ENCODE measurements at places on chromosomes 3 and 15.

DNA sequence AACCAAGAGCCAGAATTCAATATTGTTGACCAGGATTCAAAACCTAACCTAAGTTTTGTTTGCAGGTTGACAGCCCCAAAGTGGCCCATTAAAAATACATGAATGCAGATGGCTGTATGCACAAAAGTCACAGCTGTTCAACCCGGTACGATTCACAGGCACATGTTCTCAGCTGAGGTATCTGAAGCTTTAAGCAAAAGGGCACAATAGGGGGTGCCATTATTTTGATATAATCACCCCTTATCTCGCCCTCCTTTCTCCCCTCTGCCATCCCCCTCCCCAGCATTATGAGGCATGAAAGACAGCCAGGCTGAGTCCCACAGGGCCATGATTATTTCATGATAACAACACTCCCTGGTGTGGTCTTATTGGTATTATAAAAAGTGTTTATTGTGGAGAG is 264.9 kb downstream of the EBLN2 start:
- no peak for DNase-seq

- no peak for DNase-seq
Measured at GRCh38 chr3:11908981-11909698, 62.5 kb upstream of the TAMM41 start.

- no peak for DNase-seq
Measured at GRCh38 chr3:111112913-111113312, 41.3 kb downstream of the NECTIN3 start.

- DNase-seq: no peak
Measured at GRCh38 chr3:188207941-188208515, 54.1 kb downstream of the LPP start.

DNA sequence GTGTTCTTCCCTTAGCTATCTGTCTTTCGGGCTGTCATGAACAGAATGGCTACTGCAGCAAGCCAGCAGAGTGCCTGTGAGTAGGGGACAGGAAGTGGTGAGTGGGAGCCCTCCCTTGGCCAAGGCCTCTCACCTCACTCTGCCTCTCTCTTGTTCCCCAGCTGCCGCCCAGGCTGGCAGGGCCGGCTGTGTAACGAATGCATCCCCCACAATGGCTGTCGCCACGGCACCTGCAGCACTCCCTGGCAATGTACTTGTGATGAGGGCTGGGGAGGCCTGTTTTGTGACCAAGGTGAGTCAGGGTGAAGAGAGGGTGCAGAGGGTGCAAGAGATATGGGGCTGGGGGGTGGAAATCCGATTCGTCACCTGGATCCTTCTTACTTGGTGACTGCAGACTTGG is 3.0 kb downstream of the DLL4 start:
- DNase-seq: peak; percentile 67

- peak; percentile 85 for DNase-seq
Measured at GRCh38 chr3:129526121-129526900, 2.1 kb upstream of the RHO start.

DNA sequence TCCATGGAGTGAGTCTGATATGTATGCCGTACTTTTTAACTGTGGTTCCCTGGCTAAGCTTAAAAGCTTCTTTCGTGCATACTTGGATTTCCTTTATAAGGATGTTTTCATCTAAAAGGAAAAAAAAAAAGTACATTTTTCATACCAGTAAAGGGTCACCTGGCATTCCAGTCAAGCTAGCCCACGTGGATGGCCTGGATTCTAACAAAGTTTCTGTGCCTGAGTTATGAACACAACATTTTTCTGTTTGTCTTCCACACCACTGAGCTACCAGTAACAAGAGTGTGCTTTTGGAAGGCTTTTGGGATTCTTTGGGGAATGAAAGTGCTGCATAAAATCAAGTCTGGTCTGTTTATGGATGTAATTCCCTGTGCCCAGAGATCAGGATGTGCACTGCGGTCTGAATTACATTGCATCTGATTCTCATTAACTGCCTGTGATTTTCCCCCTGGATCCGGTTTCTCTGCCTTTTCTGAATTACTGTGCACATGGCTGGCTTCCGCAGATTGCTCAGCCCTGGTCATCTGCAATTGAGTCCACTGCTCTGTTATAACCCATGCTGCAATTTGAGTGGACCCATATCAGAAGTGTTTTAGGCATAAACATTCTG is 38.2 kb upstream of the MAGI1 start:
- DNase-seq: no peak

DNA sequence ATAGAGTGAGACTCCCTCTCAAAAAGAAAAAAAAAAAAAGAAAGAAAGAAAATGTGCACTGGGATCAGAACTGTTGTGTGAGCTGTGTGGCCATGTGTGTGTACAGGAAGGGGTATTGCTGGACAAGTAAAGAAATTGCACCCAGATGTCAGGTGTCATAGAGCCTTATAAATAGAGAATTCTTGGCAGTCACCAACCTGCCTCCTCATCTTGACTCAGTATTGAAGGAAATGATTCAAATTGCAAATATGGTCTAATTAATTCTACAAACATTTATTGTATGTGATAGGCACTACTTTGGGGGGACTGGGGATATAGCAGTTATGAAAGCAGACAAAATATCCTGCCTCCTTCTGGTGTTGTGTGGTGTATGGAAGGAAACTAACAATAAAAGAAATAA is 243.8 kb upstream of the TTC14 start:
- no peak for DNase-seq

DNA sequence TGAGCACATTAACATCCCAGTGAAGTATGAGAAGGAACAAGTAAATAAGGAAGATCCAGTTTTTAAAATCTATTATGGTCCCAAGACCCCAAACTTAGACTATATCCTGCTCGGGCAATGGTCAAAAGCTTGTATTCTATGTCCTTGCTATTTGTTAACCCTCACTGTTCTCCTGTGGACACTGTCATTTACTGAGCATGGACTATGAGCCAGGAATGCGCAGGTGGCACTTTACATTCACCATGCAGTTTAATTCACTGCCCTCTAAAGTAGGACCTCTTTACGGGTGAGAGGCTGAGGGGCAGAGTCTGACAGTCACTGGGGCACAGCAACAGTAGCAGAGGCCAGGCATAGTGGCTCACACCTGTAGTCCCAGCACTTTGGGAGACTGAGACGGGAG is 28.6 kb downstream of the SPATA12 start:
- DNase-seq: no peak

- no peak for DNase-seq
Measured at GRCh38 chr3:176663837-176664831, 533.1 kb downstream of the TBL1XR1 start.

DNA sequence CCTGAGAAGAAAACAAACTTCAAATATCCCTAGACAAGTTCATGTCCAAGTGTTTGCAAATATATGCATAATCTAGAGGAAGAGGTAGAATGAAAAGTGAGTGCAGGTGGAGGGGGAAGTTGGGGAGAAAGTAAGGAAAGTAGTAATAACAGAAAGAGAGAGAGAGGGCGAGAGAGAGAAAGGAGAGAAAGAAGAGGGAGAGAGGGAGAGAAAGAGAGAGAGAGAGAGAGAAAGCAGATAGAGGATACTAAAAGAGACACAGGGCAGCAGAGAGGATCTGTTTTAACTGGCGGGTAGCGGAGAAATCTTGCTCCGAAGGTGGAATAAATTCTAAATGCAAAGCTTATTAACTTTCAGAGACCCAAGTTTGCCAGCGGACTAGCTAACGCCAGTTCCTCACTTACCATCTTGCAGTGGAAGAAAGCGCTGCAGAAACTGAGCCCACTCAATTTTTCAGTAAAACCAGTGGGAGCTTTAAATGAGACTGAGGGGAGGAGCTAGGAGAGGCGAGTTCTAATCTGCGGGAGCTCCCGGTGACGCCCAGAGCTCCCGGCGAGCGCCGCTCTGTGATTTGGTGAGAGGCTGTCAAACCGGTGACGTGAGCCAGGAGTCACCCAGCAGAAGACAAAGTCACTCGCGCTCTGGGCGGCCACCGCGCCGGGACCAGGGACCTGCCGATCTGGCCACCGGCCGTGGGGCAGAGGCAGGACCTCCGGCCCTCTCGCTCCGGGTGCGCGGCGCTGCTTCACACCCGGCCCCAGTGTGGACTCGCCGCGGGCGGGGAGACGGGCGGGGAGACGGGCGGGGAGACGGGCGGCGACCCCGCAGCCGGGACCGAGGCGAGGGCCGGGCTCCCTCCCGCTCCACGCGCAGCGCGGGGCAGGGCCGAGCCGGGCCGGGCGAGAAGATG is at the start of gene GMNC:
TSS of gene GMNC (minus strand) at position 486 of the 910 bp plus-strand sequence. CDS start at position 407, 79 bp downstream.
- peak; percentile 73 for DNase-seq

- no peak for DNase-seq
Measured at GRCh38 chr3:46416811-46417510, 9.9 kb downstream of the CCRL2 start.

GRCh38 chr3:193735850-193736249 is 142.8 kb downstream of the OPA1 start:
- no peak for DNase-seq

GRCh38 chr3:76432396-76432795 is 607.5 kb upstream of the ROBO2 start:
- DNase-seq: no peak

DNA sequence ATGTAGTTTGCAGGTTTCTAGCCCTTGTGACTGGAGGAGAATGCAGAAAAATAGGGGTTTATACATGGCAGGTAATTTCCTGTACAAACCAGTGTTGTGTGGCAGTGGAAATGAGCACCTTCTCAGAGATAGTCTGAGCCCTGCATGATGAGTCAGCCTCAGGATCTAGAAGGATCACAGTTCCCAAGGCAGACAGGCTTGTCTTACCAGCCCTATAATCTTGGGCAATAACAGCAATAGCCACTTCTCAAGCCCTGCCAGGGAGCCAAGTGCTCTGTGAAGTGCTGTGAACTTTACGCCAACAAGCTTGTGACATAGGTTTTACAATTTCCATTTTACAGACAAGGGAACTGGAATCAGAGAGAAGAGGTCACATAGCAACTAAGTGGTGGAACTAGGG is 89.4 kb downstream of the CD47 start:
- DNase-seq: peak; percentile 49

- DNase-seq: no peak
Measured at GRCh38 chr3:141234283-141234682, 2.7 kb downstream of the PXYLP1 start.

GRCh38 chr3:157857440-157857839 is 248.8 kb downstream of the SHOX2 start:
- no peak for DNase-seq

DNA sequence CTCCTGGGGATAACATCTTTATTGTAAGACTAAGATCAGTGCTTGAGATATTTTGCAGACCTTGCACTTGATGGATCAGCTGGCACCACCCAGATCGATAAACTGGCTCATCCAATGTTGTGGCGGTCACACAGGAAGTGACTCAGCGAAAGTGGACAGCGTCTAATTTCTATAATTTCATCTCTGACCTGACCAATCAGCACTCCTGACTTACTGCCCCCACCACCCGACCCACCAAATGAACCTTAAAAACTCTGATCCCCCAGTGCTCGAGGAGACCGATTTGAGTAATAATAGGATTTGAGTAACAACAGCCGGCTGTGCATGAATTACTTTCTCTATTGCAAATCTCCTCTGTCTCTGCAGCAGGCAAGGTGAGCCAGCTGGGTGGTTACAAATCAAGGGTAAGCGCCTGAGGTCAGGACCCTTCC is 62.7 kb upstream of the RNU6-1 start:
- no peak for DNase-seq

DNA sequence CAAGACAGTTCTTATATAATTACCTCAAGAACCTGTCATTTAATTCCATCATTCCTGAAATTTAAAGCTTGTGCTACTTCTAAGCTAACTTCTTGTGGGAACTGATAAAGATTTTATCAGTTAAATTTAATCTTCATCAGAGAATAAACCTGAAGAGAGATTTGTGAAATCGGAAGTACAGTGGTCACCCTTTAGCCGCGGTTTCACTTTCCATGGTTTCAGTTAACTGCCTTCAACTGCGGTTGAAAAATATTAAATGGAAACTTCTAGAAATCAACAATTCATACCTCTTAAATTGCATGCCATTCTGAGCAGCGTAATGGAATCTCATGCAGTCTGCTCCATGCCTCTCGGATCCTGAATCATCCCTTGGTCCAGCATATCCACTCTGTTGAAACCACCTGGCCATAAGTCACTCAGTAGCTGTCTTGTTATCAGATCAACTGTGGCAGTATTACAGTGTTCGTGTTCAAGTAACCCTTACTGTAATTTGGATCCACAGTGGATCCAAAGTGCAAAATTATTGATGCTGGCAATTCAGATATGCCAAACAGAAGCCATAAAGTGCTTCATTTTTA is 626.1 kb downstream of the CADM2 start:
- DNase-seq: no peak

DNA sequence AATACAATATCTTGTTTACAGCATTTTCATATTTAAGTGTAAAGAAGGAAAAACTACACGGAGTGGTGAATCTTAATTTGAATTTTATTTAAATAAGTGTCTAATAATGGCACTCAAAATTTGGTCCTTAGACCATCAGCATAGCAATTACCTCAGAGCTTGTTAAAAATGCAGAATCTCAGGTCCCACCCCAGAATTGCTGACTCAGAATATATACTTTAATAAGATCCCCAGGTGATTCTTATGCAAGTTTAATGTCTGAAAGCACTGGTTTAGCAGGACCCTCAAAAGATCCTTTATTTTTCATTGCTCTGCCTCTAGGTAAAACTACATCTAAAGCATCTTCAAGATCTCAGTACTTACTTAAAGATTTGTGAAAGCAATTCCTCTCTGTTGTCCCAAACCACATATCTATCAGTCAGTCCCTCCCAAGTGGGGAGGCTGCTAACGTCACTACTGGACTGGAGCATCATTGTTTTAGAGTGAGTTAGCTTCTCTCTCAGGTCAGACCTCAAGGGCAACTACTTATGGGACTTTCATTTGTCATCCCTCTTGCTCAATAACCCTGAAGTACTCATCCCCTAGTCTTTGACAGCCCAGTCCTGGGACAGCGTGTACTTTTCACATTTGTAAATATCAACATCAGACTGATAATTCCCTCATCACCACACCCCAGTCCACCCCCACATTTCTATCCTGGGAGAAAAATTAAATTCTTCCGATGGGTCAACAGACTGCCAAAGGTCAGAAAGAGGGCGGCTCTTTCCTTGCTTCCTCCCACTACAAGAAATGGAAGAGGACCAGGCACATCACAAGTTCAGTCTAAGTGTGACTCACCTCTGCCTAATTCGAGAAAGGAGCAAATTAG is 76.7 kb downstream of the CBLB start:
- no peak for DNase-seq

DNA sequence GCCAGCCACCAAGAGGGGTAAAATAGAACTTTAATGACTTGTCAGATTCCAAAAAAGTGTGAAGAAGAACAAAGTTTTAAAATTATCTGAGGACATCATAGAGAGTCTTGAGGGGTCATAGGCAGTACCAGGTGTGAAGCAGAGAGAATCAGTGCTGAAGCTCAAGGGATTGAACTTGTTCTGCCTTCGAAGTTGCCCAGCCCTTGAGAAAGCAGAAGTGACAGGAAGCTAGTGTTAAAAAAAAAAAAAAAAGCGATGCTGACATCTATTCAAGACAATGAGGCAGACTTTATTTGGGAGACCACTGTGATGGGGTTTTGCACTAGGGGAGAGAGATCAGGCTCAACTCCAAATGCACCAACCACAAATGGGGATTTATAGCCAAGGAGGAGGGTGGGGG is 21.8 kb downstream of the FBXO22 start:
- no peak for DNase-seq

DNA sequence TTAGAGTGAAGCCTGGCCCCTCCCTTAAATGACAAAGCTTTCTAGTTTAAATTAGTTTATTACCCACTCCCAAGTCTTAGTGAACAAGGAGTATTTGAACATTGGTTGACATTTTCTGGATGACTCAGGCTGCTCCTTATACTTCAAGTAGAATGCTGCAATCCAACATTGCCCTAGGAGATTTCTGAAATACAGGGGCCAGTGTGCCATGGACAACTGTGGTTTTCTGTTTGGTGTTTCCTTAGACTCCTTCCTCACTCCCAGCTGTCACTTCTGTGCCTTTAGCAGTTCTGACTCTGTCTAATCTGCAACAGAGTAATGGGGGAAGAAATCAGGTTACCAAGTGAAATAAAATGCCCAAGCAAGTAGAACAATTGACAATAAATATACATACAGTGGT is 116.1 kb upstream of the P2RY1 start:
- no peak for DNase-seq

All from HL-60 (cell line).